Mesothelial cell of epicardium (in vitro differentiated cells): ENCODE measurements at places on chromosomes 5 and 9.

DNA sequence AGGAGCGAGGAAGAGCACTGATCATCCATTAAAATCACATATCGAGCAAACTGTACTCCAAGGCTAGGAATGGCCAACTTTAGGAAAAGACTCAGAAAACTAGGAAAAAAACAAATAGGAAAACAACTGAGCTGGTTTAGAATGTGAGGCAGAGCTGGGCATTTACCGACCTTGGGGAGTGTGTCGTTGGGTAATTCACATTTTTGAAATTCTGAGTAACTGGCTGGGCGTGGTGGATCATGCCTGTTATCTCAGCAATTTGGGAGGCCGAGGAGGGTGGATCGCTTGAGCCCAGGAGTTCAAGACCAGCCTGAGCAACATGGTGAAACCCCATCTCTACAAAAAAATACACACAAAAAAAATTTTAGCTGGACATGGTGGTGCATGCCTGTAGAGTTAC lies 70.1 kb downstream of the ZFAND5 start:
- no peak for DNase-seq

GRCh38 chr9:96867079-96867804 lies 12.9 kb upstream of the ZNF782 start:
- no peak for DNase-seq

GRCh38 chr9:132546148-132547051 lies 36.0 kb upstream of the BARHL1 start:
- no peak for DNase-seq

GRCh38 chr5:153517241-153517611 lies 26.8 kb downstream of the GRIA1 start:
- no peak for DNase-seq
